ENCODE measurements at places on chromosomes 13 and 19. TPM values are rescaled to one million over a fixed set of nuclear protein-coding genes. Genes with fewer than 3 reads are reported as not detected.

GRCh38 chr19:8194528-8195267, 14.5 kb upstream of the CERS4 start:
- no peak for DNase-seq

GRCh38 chr13:80048030-80048429, 292.9 kb downstream of the SPRY2 start:
- DNase-seq, result no peak

DNA sequence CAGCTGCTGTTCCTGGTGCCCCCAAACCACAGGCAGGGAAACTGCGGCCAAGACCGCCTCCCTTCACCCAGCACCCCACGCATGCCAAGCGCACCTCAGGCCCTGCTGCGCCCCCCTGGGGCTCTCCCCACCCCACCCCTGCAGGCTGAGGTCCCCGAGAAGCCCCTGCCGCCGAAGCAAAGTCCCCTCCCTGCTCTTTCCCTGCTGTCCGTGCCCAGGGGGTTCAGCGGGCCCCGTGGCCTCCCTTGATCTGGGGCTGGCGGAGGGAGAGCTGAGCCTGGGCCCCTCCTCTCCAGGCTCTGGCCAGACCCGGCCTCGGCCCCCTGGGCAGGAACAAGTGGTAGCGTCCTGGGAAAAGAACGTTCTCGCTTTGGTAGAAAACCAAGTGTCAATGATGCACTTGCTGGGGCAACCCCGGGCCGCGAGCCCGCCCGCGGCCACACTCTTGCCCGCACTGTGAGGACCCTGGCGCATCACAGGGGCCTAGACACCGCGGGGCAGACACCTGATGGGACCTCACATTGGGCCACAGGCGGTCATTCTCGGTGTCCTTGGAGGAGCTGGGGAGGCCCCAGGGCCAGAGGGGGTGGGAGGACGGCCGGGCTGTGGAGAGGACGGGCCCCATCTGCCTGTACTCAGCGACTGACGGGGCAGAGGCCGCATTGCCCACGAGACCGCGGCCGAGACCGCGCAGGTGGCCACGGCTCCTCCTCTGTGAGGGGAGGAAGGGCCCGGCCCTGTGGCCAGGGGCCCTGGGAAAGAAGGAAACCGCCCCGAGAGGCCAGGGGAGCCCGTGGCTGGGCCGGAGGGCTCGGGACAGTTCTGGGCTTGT, 29.0 kb downstream of the GPX4 start:
- DNase-seq, result no peak

GRCh38 chr13:44108331-44108858, 228.7 kb downstream of the LACC1 start:
- DNase-seq, result no peak

DNA sequence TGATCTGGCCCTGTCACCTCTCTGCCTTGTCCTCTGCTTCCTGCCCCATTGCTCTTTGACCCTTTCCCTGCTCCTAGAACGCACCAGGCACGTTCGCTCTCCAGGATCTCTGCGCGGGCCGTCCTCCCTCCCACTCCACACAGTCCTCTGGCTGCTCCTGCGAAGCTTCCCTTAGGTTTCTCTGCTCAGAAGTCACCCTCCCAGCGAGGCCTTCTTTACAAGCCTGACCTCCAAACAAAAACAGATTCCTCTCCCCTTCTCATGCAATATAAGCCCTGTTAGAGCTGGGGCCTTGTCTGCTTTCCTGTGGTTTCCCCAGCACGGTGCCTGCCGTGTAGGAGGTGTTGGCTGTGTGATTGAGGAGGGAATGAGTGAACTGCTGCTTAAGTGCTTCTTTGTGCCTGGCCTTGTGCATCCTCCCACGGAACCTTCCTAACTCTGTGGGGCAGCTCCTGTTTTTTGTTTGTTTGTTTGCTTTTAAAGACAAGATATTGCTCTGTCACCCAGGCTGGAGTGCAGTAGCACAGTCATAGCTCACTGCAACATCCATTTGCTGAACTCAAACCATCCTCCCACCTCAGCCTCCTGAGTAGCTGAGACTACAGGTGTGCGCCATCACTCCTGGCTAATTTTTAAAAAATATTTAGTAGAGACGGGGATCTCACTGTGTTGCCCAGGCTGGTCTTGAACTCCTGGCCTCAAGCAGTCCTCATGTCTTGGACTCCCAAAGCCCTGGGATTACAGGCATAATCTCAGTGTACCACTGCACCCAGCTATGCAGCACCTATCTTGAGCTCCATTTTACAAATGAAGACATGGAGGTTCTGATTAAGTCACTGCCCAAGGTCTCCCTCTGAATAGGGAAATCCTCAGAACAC, 82.0 kb downstream of the SIPA1L3 start:
- no peak for DNase-seq

- DNase-seq, result no peak
Measured at GRCh38 chr19:35958660-35959039, 22.5 kb downstream of the LRFN3 start.

GRCh38 chr19:51147663-51148062, 5.6 kb downstream of the SIGLEC7 start:
- no peak for DNase-seq

- no peak for DNase-seq
Measured at GRCh38 chr19:54133312-54133956, 4.1 kb upstream of the CNOT3 start.

GRCh38 chr13:20475927-20476691, 49.5 kb downstream of the CRYL1 start:
- no peak for DNase-seq

DNA sequence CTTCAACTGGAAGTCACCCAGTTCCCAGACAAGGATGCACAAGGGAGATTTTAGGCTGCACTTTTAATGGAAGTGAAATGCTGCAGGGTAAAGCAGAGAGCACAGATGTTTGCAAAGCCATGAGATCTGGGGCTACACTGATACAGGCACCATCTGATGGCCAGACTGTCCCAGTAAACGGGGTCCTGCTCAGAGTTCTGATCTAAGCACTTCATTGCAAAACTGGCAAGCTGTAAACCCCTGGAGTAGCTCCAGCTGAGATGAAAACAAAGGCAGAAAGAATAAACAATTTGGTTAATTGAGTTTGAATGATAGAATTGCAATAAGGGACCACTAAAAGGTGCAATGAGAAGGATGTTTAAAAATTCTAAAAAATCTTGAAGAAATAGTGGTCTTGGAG, 197.1 kb downstream of the OXGR1 start:
- no peak for DNase-seq

DNA sequence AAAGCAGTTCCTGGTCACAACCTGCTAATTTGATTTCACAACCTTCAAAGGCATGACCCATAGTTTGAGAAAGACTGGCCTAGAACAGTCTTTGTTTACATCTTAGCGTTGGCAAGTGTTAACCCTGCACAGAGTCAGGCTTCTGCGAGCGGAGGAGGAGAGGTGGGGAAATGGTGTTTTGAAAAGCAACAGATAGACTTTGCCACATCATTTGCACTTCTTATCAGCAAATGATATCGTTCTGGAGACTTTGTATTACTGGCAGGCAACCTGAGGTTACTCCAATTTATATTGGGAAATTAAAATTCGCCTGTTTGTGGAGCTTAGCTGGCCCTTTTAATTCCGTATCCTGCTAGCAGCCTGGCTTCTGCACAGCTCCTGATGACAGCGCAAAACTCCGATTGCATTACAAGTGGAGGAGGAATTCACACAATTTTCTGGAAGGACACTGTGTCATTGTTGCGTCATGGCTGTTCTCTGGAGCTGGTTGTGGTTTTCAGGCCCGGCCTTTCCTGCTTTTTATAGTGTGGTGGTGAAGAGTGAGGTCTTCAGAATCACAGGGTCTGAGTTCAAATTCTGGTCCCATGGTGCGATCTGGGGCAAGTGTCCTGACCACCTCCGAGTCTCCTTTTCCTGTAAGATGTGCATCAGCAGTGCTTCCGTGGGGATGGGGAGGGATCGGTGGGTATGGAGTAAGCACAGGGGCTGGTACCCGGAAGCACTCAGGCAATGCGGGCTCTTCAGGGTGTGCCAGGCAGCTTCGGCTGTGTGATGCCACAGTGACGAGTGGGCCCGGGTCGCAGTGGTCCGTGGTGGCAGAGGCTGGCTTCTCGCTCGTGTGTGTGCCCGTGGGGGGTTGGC, 49.1 kb upstream of the EHD2 start:
- DNase-seq, result peak; percentile 88

DNA sequence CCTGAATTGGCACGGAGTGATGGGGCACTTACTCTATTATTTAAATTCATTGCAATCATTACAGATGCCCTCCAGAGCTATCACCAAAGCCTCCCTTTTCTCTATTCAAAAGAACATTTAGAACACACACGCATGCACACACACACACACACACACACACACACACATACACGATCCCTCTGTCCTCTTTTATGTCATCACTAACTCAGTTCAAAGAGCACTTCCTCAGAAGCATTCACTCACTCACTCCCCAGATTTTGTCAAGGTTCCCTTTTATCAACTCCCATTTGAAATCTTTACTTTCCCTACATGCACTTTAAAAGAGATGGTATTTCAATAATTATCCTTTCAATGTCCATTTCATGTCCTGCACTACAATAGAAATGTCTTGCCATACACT, 22.4 kb upstream of the IGFL4 start:
- no peak for DNase-seq

- DNase-seq, result no peak
Measured at GRCh38 chr13:86541461-86541860, 742.2 kb upstream of the SLITRK6 start.

- DNase-seq, result no peak
Measured at GRCh38 chr13:50589139-50589538, 254.4 kb downstream of the DLEU7 start.

- DNase-seq, result no peak
Measured at GRCh38 chr13:80408270-80408669, 67.3 kb upstream of the SPRY2 start.

DNA sequence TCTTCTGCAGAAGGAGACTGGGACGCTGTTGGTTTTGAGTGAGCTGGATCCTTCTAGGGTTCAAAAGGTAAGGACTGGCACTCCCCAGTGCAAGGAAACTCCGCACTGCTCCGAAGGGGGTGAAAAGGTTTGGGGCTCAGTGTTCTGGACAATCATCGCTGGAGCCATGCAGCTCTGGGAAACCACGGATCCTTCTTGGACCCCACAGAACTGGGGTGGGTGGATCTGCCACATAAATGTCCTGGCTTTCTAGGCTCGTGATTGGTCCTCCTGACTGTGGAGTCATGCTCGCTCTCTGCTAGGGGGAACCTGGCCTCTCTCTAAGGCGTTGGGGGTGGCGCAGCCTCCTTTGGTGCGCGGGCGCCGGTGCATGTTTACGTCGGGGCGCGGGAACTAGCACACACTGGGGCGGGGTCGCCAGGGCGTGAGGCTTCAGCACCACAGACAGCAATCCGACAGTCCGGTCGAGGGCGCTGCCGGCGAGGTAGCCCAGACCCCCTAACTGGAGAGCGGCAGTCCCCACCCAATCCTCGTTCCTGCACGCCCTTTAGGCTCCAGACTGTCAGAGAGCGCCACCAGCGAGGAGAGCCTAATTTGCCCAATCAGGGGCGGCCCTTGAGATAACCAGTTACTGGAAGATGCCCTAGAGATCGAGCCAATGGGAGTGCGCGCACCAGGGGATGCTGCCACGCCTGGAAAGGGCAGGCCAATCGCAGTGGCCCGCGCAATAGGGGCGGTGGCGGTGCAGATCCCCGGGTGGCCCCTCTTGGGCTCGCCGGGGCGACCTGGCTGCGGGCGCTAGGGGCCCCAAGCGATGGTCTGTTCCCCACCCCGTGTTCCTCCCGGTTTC, 913 bp upstream of the ELAVL3 start:
- DNase-seq, result peak; percentile 92

DNA sequence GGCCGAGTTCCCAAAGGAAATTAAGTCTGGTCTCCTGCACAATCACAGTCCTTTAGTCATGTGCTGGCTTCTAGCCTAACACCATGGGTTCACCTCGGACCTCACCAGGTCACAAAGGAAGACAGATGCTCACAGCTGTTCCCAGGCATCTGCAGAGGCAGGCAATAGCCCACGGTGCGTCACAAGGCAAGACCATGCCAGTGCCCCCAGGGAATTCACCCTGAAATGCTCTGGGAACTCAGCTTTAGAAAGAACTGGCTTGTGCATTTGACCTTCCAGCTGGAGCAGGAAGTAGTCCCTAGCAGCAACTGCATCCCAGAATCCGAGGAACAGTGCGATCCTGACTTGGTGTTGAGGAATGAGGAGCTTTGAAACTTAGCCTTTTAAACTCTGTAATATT, 96.8 kb upstream of the WASF3 start:
- peak; percentile 86 for DNase-seq

- no peak for DNase-seq
Measured at GRCh38 chr13:41416276-41416675, 41.1 kb upstream of the RGCC start.

GRCh38 chr19:1673645-1674292, 21.4 kb upstream of the TCF3 start:
- no peak for DNase-seq

- no peak for DNase-seq
Measured at GRCh38 chr13:97194479-97194878, 27.7 kb upstream of the MBNL2 start.

DNA sequence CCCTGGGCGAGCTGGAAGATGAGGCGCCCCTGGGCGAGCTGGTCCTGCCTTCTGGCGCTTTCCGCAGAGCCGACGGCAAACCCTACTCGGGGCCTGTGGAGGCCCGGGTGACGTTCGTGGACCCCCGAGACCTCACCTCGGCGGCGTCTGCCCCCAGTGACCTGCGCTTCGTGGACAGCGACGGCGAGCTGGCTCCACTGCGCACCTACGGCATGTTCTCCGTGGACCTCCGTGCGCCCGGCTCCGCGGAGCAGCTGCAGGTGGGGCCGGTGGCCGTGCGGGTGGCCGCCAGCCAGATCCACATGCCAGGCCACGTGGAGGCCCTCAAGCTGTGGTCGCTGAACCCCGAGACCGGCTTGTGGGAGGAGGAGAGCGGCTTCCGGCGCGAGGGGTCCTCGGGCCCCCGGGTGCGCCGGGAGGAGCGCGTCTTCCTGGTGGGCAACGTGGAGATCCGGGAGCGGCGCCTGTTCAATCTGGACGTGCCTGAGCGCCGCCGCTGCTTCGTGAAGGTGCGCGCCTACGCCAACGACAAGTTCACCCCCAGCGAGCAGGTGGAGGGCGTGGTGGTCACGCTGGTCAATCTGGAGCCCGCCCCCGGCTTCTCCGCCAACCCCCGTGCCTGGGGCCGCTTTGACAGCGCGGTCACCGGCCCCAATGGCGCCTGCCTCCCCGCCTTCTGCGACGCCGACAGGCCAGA, 6.3 kb downstream of the CILP2 start:
- DNase-seq, result no peak

EIF3K gene
- total RNA-seq, result 191 TPM

STX10 gene
- 39.0 TPM for total RNA-seq

ZNF442 gene
- 4.9 TPM for total RNA-seq

ZNF177 gene
- 4.0 TPM for total RNA-seq

CCDC169 gene
- total RNA-seq, result 0.97 TPM

TSHZ3 gene
- total RNA-seq, result 30.8 TPM

SLC5A5 gene
- total RNA-seq, result not detected

DMPK gene
- total RNA-seq, result 281 TPM

RFPL4AL1 gene
- total RNA-seq, result not detected

PRTN3 gene
- 0.38 TPM for total RNA-seq

FGF21 gene
- not detected for total RNA-seq

TEX101 gene
- total RNA-seq, result not detected

KLK14 gene
- not detected for total RNA-seq

ZNF560 gene
- not detected for total RNA-seq

LRCH1 gene
- total RNA-seq, result 31.4 TPM

PSG6 gene
- total RNA-seq, result not detected

Data from posterior vena cava (tissue), 2 donors.